ENCODE measurements at places on chromosomes 3 and 15.
A peak's percentile ranks its signal among the peaks of the same experiment; 100 is the strongest.

- DNase-seq, result no peak
These were observed 141.0 kb upstream of the HACD2 start for GRCh38 chr3:123725652-123726400.

GRCh38 chr3:184354121-184354728 lies 7.2 kb downstream of the CLCN2 start:
- peak; percentile 74 for DNase-seq

- DNase-seq, result no peak
These were observed 139.0 kb upstream of the SLC2A2 start for GRCh38 chr3:171165499-171165921.

GRCh38 chr3:111218615-111219014 lies 147.0 kb downstream of the NECTIN3 start:
- DNase-seq, result no peak

DNA sequence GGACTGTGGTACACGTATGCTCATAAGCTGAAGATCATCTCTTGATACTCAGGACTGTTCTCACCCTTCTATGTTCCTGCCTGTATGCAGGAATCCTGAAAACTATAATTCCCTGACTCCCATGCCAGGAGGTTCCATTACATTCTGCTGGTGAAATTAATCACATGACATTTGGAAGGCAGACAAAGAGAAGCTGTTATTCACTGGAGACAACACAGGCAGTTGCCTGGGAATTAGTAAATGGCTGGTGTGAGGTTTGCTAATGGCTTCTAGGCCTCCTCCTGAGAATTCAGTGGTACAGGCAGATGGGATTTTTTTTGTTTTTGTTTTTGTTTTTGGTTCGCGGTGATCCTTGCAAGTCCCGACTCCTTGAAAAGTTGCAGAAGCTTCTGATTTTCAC lies 91.4 kb downstream of the CTNNB1 start:
- DNase-seq, result no peak

- no peak for DNase-seq
These were observed 101.5 kb downstream of the MYRIP start for GRCh38 chr3:39910826-39911464.

DNA sequence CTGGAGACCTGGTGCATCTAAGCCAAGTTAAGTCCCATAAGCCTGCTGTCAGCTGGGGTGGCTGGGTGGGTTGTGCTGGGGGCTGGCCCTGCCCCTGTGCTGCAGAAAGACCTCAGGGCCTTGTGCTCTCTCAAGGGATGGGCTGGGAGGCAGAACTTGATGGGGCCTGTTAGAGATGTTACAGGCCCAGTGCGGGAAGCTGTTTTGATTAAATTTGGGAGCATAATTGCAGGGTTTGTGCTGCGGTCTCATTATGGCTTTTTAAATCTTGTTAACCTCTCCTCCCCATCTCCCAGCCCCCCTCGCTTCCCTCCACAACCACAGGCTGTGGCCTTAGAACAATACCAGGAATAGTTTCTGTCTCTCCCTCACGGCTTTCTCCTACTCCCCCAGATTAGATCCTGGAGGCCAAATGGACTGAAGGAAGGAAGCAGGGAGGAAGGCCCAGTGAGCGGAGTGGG lies 87.6 kb upstream of the TLE3 start:
- DNase-seq, result no peak

GRCh38 chr3:174659511-174659910 lies 199.6 kb upstream of the NAALADL2 start:
- no peak for DNase-seq

- no peak for DNase-seq
These were observed 43.6 kb downstream of the TIMP4 start for GRCh38 chr3:12115104-12115503.

DNA sequence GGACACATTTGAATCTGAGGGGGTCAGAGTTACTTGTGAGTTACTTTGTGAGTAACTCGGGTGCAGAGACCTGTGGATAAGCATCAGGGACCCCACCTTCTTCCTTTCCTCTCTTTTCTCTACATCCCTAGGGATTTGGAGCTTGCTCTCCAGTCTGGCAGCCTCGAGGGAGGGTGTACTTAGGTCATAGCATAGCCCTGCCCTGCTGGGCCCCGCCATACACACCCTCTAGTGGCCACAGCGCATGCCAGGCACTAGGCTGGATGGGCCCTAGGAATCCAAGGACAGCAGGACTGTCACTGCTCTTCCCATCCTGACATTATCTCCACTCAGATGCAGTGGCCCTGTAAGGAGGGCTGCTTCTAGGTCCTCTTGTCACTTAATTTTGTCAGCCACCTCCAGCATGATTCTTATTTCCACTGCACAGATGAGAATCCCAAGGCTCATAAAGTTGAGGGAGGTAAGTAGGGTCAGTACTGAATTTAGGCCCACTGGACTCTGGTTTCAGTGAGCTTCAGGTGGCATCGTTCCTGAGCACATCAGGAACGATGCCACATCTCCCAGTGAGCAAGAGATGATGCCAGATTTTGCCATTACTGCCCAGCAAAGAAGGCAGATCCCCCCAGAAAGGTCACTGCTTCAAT lies 3.6 kb upstream of the SMAD6 start:
- peak; percentile 74 for DNase-seq

GRCh38 chr3:172294223-172294806 lies 153.9 kb downstream of the GHSR start:
- no peak for DNase-seq

DNA sequence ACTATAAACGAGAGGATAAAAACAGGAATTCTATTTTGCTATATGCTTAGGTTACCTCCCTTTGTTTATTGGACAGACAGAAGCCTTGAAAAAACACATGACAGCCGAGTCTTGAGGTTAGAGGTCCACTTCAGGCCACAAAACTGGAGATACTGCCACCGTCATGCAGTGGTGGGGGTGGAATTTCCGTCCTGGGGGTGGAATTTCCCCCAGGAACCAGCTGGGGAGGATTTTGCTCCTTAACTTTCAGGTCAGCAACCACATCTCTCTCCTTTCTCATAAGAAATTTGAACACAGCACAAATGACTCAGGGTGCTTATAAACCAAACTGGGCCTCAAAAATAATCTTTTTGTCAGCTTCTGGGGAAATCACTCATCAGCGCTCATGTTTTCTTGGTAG lies 545.8 kb upstream of the ADAMTS9 start:
- DNase-seq, result no peak

DNA sequence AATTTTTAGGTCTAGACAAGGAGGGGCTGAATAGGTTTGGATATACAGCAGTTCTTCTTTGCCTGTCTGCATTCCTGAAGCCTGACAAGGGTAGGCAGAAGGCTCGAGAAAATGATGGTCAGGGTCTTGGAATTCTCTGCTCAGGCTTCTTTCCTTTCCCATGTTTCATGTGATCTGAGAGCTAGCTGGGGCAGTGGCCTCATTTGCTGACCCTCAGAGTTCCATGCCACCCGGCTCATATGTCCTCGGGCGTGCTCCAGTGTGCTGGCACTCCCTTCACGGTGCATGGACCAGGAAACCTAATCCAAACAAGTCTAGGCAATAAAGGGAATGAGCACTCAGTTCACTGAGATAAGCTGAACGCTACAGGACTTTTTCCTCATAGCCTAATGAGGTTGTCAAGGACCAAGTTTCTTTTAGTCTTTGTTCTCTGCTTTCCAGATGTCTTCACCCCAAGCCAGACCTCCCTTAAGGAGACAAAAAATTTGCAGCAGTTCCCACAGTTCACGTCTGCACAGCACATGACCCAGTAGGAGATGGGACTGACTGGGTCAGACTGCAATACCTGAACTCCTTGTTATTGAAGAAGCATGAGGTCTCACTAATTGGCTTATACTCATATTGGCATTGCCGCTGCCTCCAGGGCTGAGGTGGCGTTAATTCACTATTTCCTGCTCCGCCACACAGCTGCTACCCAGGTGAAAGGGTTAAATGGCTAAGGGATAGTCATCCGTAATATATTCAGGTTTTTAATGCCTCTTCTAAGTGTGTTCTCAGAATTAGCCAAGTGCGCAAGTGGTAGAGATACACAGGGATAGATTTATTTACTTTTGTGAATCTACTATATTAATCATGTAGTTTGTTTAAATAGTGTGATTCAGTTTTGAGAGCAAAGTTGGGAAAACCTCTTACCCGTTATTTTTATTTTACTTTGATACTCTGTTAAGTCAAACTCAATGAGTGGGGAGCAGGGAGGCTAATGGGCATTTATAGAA lies 15.3 kb upstream of the RTP4 start:
- no peak for DNase-seq

DNA sequence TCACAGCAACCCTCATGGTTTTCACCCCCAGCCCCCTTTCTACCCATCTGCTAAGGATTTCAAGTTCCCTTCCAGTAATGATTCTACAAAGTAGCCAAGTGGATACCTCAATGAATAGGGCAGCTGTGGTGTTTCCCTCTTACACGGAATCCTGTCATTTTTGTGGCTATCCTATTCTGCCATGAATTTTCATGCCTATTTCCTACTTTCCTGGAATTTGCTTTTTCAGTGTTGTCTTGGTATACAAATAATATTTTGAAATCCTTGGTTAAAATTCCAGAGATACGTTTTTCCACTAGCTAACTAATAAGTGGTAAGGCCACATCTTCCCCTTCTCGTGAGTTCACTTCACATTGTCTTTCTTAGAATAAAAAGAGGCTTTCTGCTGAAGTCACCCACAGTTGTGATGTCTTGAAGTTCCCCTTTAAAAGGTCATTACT lies 7.5 kb downstream of the ADPRH start:
- no peak for DNase-seq

GRCh38 chr3:147046916-147047315 lies 359.4 kb downstream of the ZIC4 start:
- no peak for DNase-seq

GRCh38 chr3:179701176-179701827 lies 48.5 kb downstream of the USP13 start:
- DNase-seq, result no peak

- DNase-seq, result no peak
These were observed 67.7 kb upstream of the ATP11B start for GRCh38 chr3:182725372-182726251.

GRCh38 chr15:63476229-63476632 lies 28.2 kb upstream of the USP3 start:
- no peak for DNase-seq
